ENCODE measurements at places on chromosomes 16 and 17. TPM values are rescaled to one million over a fixed set of nuclear protein-coding genes. Genes with fewer than 3 reads are reported as not detected.

KLHL10 gene
- total RNA-seq = 0.33 TPM

TMEM114 gene
- total RNA-seq = not detected

PITPNM3 gene
- 0.99 TPM for total RNA-seq

ZMYND15 gene
- total RNA-seq = 0.51 TPM

C1QL1 gene
- total RNA-seq = 1.3 TPM

CHST6 gene
- total RNA-seq = 0.26 TPM

HIGD1B gene
- not detected for total RNA-seq

COG7 gene
- 17.5 TPM for total RNA-seq

SHISA9 gene
- total RNA-seq = not detected

TPSB2 gene
- not detected for total RNA-seq

FKBP10 gene
- total RNA-seq = 182 TPM

TP53TG3B gene
- total RNA-seq = not detected

CD300LB gene
- total RNA-seq = not detected

FOXJ1 gene
- total RNA-seq = not detected

KRT9 gene
- total RNA-seq = not detected

GOT2 gene
- total RNA-seq = 39.3 TPM

HNF1B gene
- not detected for total RNA-seq

MILR1 gene
- 4.4 TPM for total RNA-seq

SLC39A11 gene
- total RNA-seq = 21.1 TPM

FBXL16 gene
- not detected for total RNA-seq

ACSM2A gene
- total RNA-seq = not detected

CX3CL1 gene
- total RNA-seq = not detected

SALL1 gene
- total RNA-seq = 0.17 TPM

SARM1 gene
- total RNA-seq = 3.1 TPM

MYL4 gene
- total RNA-seq = not detected

PPY gene
- not detected for total RNA-seq

TERB1 gene
- under 0.01 TPM for total RNA-seq

KCNH4 gene
- total RNA-seq = not detected

EME1 gene
- total RNA-seq = 0.51 TPM

CDRT4 gene
- total RNA-seq = 0.77 TPM

DHRS7C gene
- not detected for total RNA-seq

LRRC46 gene
- total RNA-seq = under 0.01 TPM

Measured in fibroblast of lung (primary cell).